ENCODE measurements at places on chromosomes 6 and 20.
A peak's percentile ranks its signal among the peaks of the same experiment; 100 is the strongest.

GRCh38 chr20:8305449-8305978 is 173.4 kb downstream of the PLCB1 start:
- DNase-seq = peak; percentile 50

- DNase-seq = peak; percentile 97
Observed at GRCh38 chr6:75098709-75099108, 107.1 kb downstream of the COL12A1 start.

DNA sequence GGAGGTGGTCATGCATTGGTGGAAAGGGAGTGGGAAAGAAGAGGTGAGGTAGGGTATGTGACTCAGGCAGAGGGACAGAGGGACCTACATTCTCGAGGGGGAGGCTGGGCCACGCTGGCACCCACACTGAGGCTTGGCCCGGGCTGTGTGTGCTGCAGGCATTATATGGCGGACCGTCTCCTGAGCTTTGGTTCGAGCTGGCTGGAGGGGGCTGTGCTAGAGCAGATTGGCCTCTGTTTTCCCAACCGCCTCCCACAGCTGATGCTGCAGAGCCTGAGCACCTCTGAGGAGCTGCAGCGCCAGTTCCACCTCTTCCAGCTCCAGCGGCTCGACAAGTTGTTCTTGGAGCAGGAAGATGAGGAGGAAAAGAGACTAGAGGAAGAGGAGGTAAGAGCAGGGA is 23.4 kb downstream of the DNPH1 start:
- DNase-seq = no peak

DNA sequence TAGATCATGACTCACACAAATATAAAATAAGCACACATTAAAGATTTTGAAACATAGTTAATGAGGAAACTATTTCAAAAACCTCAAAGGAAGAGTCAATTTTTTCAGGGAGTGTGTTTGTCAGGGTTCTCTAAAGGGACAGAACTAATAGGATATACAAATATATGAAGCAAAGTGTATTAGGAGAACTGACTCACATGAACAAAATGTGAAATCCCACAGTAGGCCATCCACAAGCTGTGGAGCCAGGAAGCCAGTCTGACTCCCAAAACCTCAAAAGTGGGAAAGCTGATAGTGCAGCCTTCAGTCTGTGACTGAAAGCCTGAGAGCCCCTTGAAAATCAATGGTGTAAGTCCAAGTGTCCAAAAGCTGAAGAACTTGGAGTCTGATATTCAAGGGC is 898.0 kb upstream of the EYS start:
- DNase-seq = no peak

- no peak for DNase-seq
Observed at GRCh38 chr6:154986787-154987235, 8.3 kb upstream of the TIAM2 start.

DNA sequence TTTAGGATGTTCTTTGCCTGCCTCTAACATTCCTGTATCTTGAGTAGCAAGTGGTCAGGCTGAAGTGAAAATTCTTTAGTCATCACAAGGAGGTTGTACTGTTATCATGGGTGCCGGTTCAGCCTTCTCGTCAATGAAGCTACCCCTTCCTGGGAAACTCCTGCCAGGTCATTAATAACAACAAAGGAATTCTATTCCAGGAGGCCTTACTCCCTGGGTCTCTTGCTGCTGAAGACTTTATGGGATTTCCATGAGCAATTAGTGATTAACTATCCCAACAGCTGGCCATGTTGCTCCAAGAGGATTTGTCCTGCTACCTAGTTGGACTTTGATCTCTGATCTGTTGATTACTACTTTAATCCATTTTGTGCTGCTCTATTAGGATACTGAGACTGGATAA is 62.7 kb upstream of the ELOVL5 start:
- peak; percentile 14 for DNase-seq

DNA sequence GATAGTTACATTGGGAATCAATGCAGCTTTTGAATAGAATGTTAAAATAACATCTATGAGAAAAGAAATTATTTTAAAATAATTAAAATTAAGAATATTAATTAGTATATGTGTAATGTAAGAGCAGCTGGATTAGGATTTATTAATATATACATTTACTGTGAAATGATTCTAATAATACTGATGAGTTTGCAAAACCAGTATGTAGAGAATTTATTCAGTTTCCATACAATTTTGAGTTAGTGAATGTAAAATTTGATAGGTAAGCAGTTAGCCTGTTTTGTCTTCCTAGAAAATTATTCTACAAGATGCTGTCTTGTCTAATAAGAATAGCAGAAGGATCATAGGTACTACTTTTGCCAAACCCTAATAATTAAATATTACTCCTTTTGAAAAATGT is 70.6 kb downstream of the STXBP5 start:
- no peak for DNase-seq

- no peak for DNase-seq
Observed at GRCh38 chr6:167275001-167275400, 16.1 kb upstream of the UNC93A start.

DNA sequence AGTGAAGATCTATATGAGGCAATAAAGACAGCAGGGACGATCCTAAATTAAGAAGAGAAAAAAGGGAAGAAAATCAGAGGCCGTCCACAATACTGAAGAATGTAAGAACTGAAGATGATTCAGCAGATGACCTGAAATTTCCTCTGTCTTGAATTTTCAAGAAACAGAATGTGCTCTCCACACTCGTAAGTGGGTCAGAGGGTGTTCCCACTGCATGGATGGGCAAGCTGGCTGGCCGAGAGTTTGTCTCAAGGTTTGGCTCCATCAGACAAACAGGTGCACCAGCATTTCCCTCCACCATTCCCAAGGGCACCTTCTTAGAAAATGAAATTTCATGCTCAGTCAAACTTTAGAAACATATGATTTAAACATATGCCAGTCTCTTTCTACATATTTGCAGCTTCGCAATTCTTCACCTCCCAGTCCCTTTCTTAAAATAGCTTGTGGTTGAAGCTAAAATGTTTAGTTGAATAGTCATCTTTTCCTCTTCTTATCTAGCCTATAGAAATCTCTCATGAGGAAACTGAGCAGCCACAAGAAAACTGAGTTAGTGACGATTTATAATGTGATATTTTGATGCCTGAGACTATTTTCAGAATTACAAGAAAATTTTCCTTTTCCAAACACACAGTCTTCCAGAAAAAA is 576.4 kb downstream of the PRKN start:
- DNase-seq = peak; percentile 44

- peak; percentile 64 for DNase-seq
Observed at GRCh38 chr20:63977739-63978276, 1.6 kb downstream of the SAMD10 start.
